ENCODE measurements at places on chromosomes 16 and 17.
A peak's percentile ranks its signal among the peaks of the same experiment; 100 is the strongest.

GRCh38 chr17:14471052-14471451, 170.2 kb downstream of the HS3ST3B1 start:
- DNase-seq: no peak

- DNase-seq: no peak
These were observed 23.3 kb upstream of the CDRT4 start for GRCh38 chr17:15490634-15491261.

- DNase-seq: no peak
These were observed 174.3 kb downstream of the CCDC182 start for GRCh38 chr17:57570724-57571344.

DNA sequence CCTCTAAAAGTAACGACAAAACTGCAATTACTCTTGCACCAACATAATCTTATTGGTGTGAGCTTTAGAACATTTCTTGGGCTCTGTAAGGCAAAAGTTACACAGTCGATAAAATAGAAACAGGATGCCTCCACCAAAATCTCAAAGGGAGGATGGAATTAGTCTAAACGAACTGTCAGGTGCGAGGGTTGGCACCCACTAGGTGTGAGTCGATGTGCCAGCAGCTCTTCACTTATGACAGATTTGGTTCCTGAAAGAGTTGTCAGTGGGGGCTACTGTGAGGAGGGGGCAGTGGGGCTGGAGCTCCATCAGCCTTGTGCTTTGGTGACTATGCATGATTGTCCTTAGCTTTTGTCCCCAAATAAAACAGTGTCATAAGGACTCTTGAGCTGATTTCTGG, 422.9 kb downstream of the TMEM114 start:
- DNase-seq: no peak

GRCh38 chr17:47705536-47706530, 11.9 kb downstream of the TBKBP1 start:
- no peak for DNase-seq

- peak; percentile 71 for DNase-seq
These were observed 14.0 kb upstream of the DPEP1 start for GRCh38 chr16:89599451-89599858.

DNA sequence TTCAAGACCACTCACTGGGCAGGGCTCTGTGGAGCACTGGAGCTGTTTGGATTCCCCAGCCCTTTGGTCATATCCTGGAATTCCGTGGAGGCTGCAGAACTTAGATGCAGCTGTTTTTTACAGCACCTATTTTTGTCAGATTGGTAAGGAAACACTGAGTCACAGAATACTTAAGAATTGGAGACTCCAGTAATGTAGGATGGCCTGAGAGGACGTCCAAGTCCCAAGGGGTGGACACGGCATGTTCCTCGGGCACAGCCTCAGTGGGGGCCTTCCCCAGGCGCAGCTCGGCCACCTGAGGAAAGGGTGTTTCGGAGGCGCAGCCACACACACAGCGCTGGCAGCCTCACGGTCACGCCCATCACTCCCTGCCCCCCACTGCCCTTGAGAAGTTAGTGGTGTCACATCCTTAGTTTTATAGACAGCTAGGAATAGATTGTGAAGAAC, 14.8 kb downstream of the PLD6 start:
- DNase-seq: no peak

DNA sequence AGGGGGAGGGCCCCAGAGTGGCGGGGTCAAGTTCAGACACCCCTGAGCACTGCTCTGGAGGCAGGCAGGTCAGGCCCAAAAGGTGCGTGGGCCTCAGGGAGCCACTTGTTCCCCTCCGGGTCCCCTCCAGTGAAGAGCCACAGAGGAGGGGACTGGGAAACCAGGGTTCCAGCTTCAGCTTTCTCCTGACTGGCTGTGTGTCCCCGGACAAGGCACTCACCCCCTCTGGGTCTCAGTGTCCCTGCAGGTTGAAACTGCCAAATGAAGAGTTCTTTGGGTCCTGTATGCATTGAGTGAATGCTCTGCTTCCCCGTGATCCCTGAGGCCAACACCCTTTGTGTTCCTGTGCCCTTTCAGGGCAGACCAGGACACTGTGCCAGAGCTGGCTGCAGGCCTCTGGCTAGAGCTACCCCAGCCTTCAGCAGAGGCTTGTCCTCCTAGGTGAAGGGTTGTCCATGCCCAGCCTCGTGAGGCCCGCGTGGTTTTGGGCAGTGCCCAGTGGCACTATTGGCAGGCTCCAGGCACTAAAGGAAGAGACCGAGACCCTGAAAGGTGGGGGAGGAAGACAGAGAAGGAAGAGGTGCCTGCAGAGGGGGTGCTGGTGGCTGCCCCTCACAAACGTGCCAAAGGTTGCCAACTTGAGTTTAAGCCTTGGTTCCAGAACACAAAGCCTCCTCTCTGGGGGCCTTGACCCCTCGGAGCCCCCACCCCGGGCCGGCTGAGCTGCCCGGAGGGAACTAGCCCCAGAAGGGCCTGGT, 13.3 kb upstream of the WNT3 start:
- DNase-seq: no peak

DNA sequence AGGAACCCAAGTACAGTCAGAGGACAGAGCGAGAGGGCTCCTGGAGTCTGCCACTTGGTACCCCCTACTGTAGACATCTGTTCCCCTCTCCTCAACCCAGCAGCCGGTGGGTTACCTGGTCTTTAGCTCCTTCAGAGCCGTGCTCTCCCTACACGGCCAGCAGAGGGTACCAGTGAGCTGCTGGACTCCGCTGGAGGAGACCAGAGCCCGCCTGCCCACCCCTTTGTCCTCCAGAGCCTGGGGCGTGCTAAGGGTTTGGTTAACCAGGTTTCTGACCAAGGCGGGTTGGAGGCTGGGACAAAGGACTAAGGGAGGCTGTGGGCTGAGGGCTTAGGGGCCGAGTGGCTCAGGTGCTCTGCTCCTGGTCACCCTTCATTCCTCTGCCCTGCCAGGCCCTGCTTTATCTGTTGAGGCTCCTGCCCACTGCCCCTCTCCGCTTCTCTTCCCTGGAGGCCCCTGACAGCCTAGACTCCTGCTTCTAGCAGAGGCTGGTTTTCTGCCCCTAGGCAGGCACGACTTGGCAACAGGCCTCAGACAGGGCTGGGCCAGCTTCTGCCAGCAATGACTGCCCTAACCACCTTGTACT, 2.7 kb upstream of the HSD11B2 start:
- DNase-seq: peak; percentile 93

GRCh38 chr17:64538508-64539130, 31.8 kb downstream of the CEP95 start:
- DNase-seq: no peak

GRCh38 chr16:10617662-10618420, 37.4 kb upstream of the EMP2 start:
- no peak for DNase-seq

- DNase-seq: no peak
These were observed 22.3 kb upstream of the MPRIP start for GRCh38 chr17:17019891-17020456.

DNA sequence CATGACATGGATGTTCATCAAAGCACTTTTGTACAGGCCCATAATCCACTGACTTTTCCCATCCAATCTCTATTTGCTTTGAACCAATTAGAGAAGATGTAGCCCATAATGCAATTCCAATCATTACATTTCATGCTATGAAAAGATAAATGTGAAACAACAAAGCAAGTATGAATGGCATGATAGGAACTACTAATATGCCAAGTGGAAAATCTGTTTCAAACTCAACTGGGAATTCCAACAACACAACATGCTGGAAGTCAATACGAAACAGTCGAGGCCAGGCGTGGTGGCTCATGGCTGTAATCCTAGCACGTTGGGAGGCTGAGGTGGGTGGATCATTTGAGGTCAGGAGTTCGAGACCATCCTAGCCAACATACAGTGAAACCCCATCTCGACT, 39.6 kb upstream of the TMEM97 start:
- no peak for DNase-seq

- DNase-seq: no peak
These were observed 335.3 kb upstream of the TBX2 start for GRCh38 chr17:61064087-61064951.

All from NCI-H524 (cell line).